ENCODE measurements at places on chromosomes 13 and 19.

- no peak for DNase-seq
Observed at GRCh38 chr13:29550430-29550988, 45.0 kb downstream of the SLC7A1 start.

GRCh38 chr19:11942843-11943108 lies 17.9 kb downstream of the ZNF700 start:
- no peak for DNase-seq

DNA sequence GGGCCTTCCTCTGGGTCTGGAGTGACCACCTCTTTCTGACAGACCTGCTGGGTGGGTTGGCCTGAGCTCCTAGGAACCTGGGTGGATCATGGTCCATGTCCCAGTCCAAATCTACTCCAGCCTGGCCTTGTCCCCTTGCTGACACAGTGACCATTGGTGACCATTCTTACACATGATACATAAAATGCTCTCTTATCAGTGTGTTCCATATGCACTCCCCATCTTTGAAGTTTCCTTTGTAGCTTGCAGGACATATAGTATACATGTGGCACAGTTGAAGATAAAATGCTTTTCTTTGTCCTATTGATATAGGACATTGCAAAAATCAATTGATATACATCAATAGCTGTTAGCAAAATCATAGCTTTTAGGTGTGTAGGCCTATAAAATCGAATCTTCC lies 291.8 kb downstream of the MYO16 start:
- DNase-seq, result no peak

GRCh38 chr13:106350208-106350607 lies 185.3 kb downstream of the EFNB2 start:
- peak; percentile 80 for DNase-seq

GRCh38 chr19:49761625-49762311 lies 1.3 kb downstream of the TSKS start:
- no peak for DNase-seq

GRCh38 chr13:31245598-31246373 lies 46.0 kb downstream of the B3GLCT start:
- no peak for DNase-seq

- no peak for DNase-seq
Observed at GRCh38 chr19:17079710-17080439, 4.3 kb downstream of the MYO9B start.

GRCh38 chr19:46932346-46932745 lies 71.5 kb downstream of the ARHGAP35 start:
- no peak for DNase-seq

- DNase-seq, result no peak
Observed at GRCh38 chr13:29435125-29435911, 160.2 kb downstream of the SLC7A1 start.

GRCh38 chr13:107864543-107865317 lies 350.6 kb downstream of the LIG4 start:
- DNase-seq, result peak; percentile 83

DNA sequence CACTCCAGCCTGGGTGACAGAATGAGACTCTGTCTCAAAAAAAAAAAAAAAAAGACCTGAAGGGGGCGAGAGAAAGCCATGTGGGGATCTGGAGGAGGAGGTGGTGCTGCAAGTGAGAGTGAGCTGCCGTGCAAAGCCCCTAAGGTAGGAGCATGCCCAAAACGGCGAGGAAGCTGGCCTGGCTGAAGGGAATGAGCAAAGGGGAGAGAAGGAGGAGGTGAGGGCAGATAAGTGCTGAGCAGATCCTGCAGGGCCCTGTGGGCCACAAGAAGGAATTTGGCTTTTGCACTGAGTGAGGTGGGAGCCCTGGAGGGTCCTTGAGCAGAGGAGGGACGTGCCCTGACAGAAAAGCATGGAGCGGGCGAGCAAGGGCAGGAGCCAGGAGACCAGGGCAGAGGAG lies 19.4 kb upstream of the ADGRE5 start:
- no peak for DNase-seq

GRCh38 chr13:19587635-19588300 lies 26.4 kb upstream of the TPTE2 start:
- DNase-seq, result peak; percentile 48

GRCh38 chr13:52926971-52927370 lies 78.5 kb upstream of the PCDH8 start:
- DNase-seq, result no peak
